ENCODE measurements at places on chromosomes 3 and 15. TPM values are rescaled to one million over a fixed set of nuclear protein-coding genes. Genes with fewer than 3 reads are reported as not detected.

GRCh38 chr3:134325706-134326105 lies 48.5 kb downstream of the AMOTL2 start:
- no peak for DNase-seq

- DNase-seq: no peak
Observed at GRCh38 chr15:90595763-90596155, 66.0 kb downstream of the CRTC3 start.

- no peak for DNase-seq
Observed at GRCh38 chr3:69231929-69232440, 109.6 kb upstream of the LMOD3 start.

MIX23 gene
- total RNA-seq: 25.6 TPM

ZBED2 gene
- not detected for total RNA-seq

All from Right ventricle myocardium inferior (tissue), 1 donor.